ENCODE measurements at places on chromosomes 1 and 21. TPM values are rescaled to one million over a fixed set of nuclear protein-coding genes. Genes with fewer than 3 reads are reported as not detected.

- no peak overlapping the region for H3K4me3 ChIP-seq
- H3K27ac ChIP-seq = no peak overlapping the region
- no peak for DNase-seq
- no peaks in the 10 kb centered on the region for H3K4me1 ChIP-seq
- H3K36me3 ChIP-seq = no peaks in the 10 kb centered on the region
Observed at GRCh38 chr1:228362884-228363450, 43.7 kb downstream of the TRIM11 start.

DNA sequence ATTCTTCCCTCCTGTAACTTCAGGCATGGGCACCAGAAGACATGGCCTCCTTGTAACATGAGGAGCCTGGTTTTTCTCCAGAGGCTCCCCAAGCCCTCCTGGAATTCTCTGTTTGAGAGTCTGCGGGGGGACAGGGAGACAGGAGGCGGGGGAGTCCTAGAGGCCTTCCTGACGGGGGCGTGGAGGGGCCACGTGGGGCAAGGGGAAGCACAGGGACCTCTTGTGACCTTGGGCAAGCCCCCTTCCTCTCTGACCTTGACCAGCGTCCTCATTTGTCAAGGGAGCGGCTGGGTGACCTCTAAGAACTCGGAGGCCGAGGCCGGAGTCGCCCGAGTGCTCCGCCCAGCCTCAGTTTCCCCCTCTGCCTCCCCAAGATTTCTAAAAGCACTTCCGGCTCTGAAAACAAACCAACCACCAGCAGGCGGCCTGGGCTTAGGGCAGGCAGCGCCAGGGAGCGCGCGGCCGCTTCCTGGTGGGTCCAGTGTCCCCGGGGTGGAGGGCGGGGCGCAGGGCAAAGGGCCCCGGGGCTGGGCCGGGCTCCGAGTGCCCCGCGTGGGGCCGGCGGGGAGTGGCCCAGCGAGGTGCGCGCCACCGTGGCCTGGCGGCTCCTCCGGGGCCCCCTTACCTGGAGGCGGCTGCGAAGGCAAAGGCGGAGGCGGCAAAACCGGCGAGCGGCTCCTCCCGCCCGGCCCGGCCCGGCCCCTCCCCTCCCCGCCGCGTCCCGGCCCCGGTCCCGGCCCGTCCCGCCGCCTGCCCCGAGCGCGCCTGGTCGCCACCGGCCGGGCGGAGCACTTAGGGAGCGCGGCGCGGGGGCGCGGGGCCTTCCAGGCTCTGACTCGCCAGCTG, at the start of gene TMCO4:
TSS of gene TMCO4 (minus strand) at position 687 of the 846 bp plus-strand sequence. CDS start 19,158 bp downstream, outside the sequence.
- no peaks in the 10 kb centered on the region for H3K36me3 ChIP-seq
- H3K27ac ChIP-seq = peak within 1 kb of the TSS; percentile 67
- peaks cover 20% of the 10 kb centered on the region for H3K4me1 ChIP-seq
- DNase-seq = peak; percentile 33

GRCh38 chr1:207328004-207328403, 6.5 kb downstream of the CD55 start:
- no peak for DNase-seq
- peaks cover 26% of the 10 kb centered on the region for H3K4me1 ChIP-seq
- no peak overlapping the region for H3K4me3 ChIP-seq
- no peak overlapping the region for H3K27ac ChIP-seq
- H3K36me3 ChIP-seq = peaks cover 57% of the 10 kb centered on the region

The MLLT11 gene
- 3.9 TPM for total RNA-seq

The KRTAP21-2 gene
- total RNA-seq = not detected

DNA sequence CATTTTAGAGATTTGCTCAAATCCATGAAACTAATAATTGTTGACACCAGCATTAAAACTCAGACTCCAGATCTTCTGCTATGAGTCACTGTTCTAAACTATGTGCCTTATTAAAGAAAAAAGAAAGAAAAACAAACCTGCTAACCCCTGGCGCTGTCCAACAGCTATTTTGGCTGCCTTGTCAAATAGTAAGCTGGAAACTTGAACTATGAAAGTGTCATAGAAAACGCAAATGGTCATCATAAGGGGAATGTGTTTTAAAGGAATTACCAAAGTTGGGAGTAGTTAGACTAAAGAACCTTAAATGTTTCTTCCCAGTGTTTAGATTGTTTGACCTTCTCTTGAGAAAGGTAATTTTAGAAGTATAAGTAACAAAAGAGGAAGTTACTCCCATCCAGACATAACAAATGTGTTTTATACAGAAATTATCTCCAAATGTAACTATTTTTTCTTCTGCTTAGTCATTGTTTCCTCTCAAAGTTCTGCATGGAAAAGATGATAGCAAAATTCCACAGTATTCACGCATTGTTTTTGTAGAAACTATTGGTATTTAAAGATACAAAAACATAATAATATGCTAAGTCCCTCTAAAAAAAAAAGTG, 272.4 kb downstream of the TPR start:
- DNase-seq = no peak
- no peaks in the 10 kb centered on the region for H3K4me1 ChIP-seq
- H3K36me3 ChIP-seq = no peaks in the 10 kb centered on the region
- H3K27me3 ChIP-seq = no peaks in the 10 kb centered on the region

DNA sequence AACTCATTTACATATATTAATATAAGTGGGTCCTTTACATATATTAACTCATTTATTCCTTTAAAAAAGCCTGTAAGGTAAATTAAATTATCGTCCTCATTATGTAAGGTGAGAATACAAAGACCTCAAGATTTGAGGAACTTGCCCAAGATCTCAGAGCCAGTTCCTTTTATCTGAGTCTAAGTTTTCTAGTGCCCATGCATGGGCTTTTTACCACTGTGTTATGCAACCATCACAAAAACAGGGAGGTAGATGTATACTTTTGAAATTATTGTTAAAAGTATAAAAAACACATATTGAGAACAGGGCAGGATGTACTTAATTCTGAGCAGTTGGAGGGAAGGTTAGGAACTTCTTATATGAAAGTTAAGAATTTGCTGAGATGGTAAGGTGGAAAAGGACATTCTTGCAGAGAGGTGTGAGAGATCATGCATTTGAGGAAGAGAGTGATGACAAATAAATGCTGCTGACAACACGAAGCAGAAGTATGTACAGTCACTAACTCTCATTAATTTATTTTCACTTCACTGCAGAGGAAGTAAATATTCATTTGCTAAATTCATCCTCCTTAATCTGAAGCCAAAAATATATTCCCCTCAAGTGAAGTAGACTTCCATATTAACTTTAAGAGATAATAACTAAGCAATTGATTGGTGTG, 28.9 kb upstream of the LYPLAL1 start:
- no peak overlapping the region for H3K27ac ChIP-seq
- no peaks in the 10 kb centered on the region for H3K27me3 ChIP-seq
- no peaks in the 10 kb centered on the region for H3K36me3 ChIP-seq
- H3K4me3 ChIP-seq = no peak overlapping the region

Measured in CD8-positive, alpha-beta memory T cell (primary cell).